H4 (cell line): ENCODE measurements at places on chromosomes 11 and 22.

GRCh38 chr11:130636722-130637464 is 188.4 kb downstream of the ADAMTS15 start:
- peak; percentile 90 for DNase-seq

- DNase-seq = no peak
These were observed 1.8 kb upstream of the PKNOX2 start for GRCh38 chr11:125162743-125163142.

- DNase-seq = no peak
These were observed 352.2 kb upstream of the CTSC start for GRCh38 chr11:88689548-88690240.

- no peak for DNase-seq
These were observed 15.8 kb downstream of the SHANK3 start for GRCh38 chr22:50688448-50688847.

GRCh38 chr22:45892681-45893461 is 84.1 kb downstream of the WNT7B start:
- DNase-seq = no peak

DNA sequence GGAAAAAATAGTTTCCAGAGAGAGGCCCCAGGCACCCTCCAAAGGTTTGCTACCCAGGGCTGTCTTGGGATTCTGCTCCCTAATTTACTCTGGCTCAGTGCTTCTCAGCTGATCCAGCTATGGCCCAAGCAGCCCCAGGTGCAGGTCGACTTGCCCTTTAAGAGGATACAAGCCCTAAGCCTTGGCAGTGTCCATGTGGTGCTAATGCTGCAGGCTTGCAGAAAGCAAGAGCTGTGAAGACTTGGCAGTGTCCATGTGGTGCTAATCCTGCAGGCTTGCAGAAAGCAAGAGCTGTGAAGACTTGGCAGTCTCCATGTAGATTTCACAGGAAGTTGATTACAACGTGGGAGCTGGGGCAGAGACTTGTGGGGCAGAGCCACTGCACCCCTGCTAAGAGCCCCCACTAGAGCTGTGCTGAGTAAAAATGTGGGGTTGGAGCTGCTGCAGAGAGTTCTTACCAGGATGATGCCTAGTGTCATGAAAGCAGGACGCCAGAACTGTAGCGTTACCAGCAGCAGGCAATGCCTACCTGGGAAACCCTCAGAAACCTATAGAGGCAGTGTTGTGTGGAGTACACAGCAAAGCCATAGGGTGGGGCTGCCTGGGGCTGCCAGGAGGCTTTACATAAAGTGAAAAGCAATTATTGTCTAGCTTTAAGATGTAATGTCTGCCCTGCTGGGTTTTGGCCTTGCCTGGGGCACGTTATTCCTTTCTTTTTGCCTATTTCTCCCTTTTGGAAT is 16.1 kb upstream of the OR52K1 start:
- DNase-seq = no peak

- DNase-seq = no peak
These were observed 17.8 kb downstream of the ZBED4 start for GRCh38 chr22:49871482-49871881.

- no peak for DNase-seq
These were observed 1.1 kb upstream of the CD81 start for GRCh38 chr11:2375964-2376551.

- DNase-seq = peak; percentile 64
These were observed 3.4 kb downstream of the TSPAN32 start for GRCh38 chr11:2305140-2305778.

DNA sequence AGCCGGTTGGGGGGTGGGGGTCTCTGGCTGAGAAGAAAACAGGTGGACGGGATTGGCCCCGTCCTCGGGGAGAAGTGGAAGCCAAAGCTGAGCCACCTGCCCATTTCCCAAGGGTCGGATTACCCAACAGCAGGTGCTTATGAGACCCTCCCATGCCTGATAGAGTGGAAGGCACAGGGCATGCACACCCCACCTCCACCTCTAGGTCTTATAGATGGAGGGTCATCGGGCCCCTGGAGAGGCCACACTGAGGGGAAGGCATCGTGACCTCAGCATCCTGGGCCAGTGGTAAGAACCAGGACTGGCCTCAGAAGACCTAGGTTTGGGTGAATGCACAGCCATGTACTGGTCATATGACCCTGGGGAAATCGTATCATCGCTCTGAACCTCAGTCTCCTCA is 85.9 kb downstream of the BUD13 start:
- DNase-seq = no peak

GRCh38 chr22:37182949-37183245 is 5.2 kb downstream of the C1QTNF6 start:
- DNase-seq = no peak

GRCh38 chr11:35971841-35972422 is 28.1 kb downstream of the LDLRAD3 start:
- DNase-seq = no peak

- DNase-seq = no peak
These were observed 12.2 kb upstream of the TPP1 start for GRCh38 chr11:6631361-6631890.

DNA sequence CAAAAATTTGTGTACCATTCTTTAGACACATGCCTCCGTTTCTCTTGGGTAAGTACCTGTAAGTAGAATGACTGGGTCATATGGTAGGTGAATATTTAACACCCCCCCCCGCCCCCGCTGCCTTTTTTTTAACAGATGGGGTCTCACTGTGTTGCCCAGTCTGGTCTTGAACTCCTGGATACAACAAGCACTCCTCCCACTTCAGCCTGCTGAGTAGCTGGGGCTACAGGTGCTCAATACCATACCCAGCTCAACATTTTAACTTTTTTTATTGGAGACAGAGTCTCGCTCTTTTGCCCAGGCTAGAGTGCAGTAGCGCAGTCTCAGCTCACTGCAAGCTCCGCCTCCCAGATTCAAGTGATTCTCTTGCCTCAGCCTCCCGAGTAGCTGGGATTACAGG is 32.5 kb downstream of the CECR2 start:
- DNase-seq = no peak

DNA sequence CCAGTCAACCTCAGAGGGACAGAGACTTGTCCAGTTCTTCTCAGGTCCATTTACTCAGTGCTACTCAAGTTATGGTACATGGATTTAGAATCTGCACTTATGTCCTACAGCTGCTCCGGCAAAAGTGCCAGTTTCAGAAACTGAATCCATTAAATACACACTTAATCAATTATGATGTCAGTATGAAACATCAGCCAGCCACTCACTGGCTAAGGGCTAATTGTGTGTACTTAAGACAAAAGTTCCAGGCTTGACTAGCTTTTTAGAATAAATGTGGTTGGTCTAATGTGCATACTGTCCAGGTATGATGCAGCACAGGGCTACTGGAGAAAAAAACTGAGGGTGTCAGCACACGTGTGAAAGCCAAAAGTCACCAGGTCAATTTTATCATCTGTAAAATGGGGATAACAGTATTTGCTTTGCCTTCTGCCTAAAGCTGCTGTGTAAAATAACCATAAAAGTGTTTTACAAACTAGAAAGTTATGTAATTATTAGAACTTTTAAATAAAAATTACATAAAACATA is 55.4 kb upstream of the CYP2D6 start:
- no peak for DNase-seq

DNA sequence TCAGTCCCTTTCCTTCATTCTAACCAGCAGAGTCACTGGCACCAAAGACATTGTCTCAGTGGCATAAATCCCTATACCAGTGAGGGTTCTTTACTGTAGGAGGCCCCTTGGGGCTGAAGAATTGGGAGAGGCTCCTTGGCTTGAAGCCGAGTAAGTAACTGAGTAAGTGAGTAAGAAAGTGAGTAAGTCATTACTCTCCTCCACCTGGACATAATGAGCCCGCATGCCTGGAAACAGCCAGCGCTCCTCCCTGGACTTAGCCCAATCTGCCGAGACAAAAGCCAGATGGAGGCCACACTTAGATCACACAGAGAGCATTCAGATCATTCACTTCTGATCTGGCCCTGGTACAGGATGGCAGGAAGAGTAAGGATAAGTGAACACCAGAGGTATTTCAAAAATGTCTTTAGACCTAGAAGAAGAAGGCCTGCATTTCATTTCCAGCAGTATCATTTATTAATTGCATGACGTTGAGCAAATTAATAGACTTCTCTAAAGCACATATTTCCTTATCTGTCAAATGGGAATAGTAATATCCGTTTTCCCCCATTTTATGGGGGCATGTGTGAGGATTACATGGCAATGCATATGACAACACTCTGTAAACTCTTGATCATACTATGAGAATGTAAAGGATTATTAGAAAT is 8.2 kb upstream of the MICAL3 start:
- peak; percentile 27 for DNase-seq

DNA sequence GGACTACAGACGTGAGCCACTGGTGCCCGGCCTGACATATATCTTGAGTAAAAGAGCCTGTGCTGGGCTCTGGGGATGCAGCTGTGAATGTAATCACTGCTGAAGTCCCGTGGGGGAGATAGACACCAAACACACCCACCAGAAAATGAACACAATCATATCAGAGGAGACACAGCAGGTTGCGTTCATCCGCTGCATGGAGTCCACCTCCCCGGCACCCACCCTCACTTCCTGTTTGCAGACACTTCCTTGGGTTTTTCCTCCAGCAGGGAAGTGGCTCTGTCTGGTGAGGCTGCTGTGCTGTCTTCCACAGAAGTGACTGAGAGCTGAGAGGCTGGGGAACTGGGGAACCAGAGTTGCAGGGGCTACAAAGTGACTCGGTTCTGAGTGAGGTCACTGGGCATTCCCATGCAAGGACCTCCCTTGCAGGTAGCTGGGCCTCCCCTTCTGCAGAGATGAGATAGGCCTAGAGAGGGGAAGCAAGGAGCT is 7.2 kb downstream of the MICALL1 start:
- no peak for DNase-seq

- DNase-seq = no peak
These were observed 4.8 kb upstream of the CAT start for GRCh38 chr11:34433899-34434298.

DNA sequence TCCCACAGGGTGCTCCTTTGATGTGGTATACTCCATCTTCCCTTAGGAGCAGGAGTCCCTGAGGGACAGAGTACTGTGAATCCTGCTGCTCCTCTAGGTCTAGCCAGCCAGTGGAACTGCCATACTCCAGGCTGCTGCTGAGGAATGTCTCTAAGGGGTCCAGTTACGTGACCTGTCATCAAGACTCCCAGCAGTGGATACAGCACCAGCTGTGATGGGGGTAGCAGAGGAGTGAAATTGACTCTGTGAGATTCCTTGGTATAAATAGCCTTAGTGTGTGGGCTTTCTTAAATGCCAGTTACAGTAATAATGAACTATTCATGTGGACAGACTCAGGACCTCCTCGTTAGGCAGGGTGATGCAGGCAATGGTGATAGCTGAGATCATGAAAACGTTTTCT is 140.4 kb upstream of the LUZP2 start:
- DNase-seq = no peak

- no peak for DNase-seq
These were observed 983 bp downstream of the NARS2 start for GRCh38 chr11:78573681-78574080.

GRCh38 chr11:57778318-57779037 is 16.9 kb downstream of the CTNND1 start:
- peak; percentile 98 for DNase-seq

DNA sequence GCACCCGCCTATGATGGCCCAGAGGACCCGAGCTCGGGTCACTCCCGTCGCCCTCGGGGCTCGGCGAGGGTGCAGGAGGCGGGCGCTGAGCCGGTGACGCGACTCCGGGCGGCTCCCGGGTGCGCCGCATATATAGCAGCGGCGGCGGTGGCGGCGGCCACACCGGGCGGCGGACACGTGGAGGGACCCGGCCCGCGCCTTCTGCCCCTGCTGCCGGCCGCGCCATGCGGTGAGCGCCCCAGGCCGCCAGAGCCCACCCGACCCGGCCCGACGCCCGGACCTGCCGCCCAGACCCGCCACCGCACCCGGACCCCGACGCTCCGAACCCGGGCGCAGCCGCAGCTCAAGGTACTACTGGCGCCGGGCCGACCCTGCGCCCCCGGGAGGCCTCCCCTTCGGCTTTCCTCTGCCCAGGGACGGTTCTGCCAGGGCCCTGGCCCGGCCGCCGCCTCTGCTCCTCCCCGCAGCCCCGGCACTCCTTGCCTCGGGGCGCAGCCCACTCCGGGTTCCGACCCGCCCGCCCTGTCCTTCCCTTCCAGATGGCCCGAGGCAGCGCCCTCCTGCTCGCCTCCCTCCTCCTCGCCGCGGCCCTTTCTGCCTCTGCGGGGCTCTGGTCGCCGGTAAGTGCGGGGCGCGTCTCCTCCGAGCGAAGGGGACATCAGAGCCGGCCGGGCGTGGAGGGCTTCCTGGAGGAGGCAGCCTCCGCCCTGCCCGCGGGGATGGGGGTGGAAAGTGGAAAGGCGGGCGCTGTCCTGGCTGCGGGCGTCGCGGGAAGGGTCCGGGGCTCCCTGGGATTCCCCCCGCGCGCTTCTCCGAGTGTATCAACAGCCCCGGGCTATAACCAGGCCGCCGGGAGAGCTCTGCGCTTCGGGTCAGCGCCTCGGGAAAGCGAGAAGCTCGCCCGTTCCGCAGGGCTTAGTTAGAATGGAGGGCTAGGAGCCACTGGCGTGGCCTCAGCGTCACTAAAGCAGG is at the start of gene GAL:
GAL (plus strand) TSS at position 160 of the 972 bp plus-strand sequence; CDS start at position 540, 380 bp downstream.
- no peak for DNase-seq

- DNase-seq = no peak
These were observed 37.1 kb downstream of the SHISAL1 start for GRCh38 chr22:44275631-44275995.

GRCh38 chr11:44403587-44404273 is 93.8 kb upstream of the ALX4 start:
- no peak for DNase-seq

DNA sequence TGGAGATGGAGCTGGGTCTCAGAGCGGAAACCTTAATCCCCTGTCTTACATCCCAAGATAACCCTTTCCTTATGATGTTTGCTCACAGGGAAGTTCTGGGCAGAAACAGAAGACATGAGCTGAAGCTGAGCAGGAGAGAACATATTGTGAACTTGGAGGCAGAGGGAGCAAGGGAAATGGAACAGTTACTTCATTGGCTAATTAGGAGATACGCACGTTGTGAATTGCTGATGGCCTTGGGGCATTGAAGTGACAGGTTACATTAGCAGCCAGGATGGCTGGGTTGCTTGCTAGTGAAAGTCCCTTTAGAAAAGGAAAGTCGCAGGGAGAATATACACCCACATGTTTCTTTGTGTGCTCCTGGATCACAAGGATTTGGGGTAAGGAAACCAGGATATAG is 48.7 kb downstream of the TENM4 start:
- DNase-seq = no peak

DNA sequence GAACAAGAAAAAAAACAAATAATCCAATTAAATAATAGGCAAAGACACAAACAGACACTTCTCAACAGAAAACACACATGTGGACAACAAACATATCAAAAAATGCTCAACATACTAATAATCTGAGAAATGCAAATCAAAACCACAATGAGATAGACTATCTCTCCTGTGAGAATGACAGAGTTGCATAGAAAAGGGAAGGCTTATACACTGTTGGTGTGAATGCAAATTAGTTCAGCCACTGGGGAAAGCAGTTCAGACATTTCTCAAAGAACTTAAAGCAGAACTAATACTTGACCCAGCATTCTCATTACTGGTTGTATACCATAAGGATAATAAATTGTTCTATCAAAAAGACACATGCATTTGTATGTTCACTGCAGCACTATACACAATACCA is 637.8 kb upstream of the LUZP2 start:
- DNase-seq = no peak

- DNase-seq = no peak
These were observed 2.0 kb upstream of the TMA7B start for GRCh38 chr22:39958009-39958711.
